CD14-positive monocyte (primary cell): ENCODE measurements at places on chromosomes 7 and 10.

DNA sequence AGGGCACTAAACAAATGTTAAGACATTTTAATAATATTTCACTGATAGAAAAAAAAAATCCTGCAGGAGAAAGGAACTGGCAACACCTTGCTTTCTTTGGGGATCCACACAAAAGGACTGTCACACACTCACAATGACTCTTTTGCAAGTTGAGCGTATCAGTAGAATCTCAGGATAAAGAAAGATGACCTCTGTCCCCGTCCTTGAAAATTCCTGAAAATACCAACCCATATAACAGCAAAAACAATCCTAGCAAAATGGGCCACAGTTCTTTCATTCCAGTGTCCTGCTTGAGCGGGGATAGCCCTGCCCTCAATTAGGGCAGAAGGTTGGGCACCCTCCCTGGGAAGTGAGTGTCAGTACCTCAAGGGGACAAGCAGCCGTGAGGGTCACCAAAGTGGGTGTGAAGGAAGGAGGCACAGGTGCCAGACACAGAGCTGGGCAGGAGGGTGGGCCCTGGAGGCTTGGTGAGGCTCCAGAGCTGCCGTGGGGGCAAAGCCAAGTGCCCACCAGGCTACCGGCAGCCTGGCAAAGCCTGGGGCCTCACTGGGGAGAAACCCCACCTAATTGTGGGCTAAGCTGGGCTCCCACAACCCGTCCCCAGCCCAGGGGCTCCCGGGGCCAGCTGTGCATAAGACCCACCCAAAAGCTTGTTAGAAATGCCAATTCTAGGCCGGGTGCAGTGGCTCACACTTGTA, 2.8 kb downstream of the WDR86 start:
- DNase-seq, result no peak

GRCh38 chr10:46526682-46527038, 29.8 kb downstream of the GPRIN2 start:
- no peak for DNase-seq

DNA sequence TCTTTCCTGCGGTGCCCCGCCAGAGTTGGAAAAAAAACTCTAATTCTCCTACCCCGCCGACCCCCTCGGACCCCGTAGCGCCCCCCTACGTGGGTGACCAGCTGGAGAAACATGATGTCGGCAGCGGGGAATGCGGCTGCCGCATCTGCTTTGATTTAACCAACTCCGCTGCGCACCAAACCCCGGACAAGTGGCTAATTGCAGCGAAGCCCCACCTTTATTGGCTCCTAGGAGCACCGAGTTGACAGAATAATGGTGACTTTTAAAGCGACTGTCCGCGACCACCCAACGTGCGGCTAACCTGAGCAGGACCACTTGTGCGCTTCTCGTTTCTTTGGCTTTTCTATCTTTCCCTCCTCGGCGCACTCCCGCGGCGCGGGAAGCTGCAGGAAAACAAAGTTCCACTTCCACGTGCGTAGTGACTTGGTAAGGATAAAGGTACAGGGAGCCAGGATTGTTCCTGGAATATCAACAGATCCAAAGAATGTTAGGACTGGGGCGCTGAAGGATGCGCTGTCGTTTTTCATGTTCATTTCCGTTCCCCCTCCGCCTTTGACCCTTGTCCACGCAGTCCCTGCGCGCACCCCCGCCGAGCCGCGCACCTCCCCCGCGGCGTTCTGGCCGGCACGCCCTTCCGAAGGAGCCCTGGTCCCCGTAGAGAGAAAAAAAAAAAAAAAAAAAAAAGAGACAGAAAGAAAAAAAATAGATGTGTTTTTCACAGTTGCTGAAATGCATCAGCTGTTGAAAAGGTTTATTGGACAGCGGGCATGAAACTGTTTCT, 1.4 kb downstream of the WNT16 start:
- no peak for DNase-seq

DNA sequence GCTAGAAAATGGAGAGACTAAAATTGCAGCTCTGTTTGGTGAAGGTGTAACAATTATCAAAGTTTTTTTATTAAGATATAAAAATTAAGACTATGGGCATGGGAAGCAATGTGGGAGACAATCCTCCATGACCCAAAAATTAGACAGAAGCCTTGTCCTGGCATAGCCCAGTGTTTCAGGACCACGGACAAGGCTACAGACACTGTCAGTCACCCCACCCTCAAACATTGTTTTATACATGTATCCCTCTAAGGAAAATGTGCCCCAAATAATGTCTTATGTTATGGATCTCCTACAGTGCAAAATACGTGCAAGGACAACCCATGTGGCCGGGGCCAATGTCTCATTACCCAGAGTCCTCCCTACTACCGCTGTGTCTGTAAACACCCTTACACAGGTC, 24.0 kb downstream of the HABP2 start:
- no peak for DNase-seq

- no peak for DNase-seq
Observed at GRCh38 chr7:134854816-134855215, 75.4 kb downstream of the CALD1 start.

DNA sequence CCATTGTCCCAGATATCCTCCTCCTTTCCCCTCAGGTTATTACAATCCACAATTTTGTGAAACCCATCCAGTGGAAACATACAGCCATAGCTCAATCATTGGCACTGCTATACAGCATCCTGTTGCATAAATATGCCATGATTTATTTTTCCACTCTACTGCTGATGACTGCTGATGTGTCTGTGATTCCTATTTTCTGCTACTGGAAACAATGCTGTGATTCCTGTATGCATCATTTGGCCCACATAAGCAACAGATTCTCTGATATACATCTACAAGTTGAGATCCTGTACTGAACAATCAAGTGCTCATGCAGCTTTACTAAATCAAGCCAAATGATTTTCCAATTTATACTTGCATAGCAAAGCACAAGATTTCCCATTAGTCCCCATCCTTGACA, 39.6 kb downstream of the CUL2 start:
- no peak for DNase-seq

GRCh38 chr10:101403161-101403560, 49.2 kb downstream of the BTRC start:
- no peak for DNase-seq

DNA sequence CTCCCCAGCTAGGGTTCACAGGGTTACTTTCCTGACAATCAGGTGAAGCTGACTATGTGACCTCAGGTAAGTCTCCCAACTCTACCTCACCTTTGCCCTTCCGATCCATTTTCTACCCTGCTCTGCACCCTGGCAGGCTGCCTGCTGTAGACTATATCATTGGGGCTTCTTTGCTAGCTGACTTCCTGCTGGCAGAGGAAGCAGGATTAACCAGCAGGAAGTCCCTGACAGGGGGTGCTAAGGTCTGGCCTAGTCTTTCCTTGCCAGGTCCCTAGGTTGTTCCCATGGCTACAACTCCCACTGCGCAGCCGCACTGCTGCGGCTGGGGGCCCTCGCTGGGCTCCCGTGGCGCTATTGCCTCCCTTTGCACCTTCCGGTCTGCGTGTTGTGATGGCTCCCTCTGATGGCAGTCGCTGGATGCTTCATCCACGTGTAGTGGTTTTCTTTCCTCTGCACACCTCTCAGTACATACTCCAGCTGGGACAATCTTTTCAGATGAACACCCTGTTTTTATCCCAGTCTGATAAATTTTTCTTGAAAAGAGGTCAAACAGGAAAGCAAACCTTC, 365.9 kb downstream of the REEP3 start:
- no peak for DNase-seq

GRCh38 chr10:9299966-9300365, 1245.5 kb downstream of the GATA3 start:
- no peak for DNase-seq

- DNase-seq, result no peak
Observed at GRCh38 chr7:100430493-100431285, 1.1 kb downstream of the MEPCE start.

DNA sequence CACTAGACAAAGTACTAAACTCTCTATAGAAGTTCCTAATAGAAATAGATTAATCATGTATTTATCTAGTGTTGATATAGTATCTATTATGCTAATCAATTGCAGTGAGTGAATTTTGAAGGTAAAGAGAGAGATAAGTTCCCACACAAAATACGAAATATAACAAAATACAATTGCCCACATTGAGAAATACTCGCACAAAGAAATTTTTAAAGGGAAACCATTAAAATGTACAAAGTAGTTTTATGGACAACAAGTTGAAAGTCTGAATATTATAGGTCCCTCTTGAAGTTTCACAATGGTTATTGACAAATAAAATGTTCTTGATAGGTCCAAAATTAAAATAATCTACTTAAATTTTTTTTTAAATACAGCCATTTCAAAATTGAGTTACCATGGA, 1031.1 kb downstream of the SORCS1 start:
- DNase-seq, result no peak

DNA sequence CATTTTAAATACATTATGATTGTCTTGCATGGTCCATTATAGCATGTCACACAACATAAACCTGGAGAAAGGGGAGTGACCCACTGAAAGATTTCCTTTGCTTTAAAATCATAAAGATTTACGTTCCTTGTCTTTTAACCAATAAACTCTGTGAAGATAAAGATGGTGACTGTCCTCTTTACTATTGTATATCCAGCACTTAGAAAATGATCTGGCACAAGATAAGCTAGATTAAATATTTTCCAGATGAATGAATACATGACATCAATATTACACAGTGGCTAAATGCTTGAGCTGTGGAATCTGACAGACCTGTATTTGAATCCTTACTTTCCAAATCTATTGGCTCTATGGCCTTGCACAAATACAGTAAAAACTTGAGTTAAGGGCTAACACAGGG, 938.4 kb downstream of the SORCS1 start:
- no peak for DNase-seq

- DNase-seq, result no peak
Observed at GRCh38 chr10:59181668-59182067, 5.2 kb downstream of the PHYHIPL start.

DNA sequence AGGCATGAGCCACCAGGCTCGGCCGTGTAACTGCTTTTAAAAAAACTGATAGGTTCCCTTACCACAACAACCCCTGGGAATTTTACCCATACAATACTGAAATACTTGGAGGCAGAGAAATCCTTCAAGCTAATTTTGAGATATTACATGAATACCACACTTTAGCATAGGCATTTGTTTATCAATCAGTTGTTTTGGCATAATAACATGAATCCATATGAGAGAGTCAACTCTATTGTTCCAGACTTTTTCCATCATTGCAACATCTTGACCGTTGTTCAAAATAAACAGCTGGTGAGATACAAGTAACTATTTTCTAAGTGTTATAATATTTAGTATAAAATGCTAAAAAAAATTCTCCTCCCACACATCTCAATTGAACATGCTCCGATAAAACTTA, 36.8 kb downstream of the LAMB4 start:
- no peak for DNase-seq

DNA sequence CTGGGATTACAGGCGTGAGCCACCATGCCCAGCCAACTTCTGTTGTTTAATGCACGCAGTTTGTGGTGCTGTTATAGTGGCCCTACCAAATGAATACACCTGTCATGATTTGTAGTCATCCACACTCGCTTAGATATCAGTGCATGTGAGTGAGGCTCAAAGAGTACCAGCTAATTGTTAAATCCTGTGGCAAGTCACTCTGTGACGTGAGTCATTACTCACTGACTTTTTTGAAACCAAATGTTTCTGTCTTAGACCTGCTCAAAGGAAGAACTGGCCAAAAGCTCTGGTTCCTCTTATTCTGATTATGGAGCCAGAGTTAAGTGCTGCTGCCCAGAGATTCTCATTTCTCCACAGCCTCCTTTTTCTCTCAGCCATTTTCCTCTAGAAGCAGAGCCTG, 109.4 kb downstream of the PRKAG2 start:
- no peak for DNase-seq

DNA sequence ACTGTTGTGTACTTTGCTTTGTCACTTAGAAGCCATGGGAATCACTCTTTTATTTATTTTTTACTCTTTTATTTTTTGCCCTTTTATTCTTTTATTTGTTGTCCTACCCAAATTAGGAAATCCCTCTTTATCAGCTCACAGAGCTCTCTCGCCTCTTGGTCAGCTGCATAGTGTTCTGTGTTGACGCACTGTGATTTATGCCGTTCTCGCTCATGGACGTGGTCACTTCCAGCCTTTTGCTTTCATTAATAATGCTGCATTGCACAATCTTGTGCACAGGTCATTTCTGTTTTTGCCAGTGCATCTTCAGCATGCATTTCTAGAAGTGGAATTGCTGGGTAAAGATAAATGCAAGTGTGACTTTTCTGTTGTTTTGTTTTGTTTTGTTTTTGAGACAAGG, 42.3 kb downstream of the FBH1 start:
- no peak for DNase-seq

DNA sequence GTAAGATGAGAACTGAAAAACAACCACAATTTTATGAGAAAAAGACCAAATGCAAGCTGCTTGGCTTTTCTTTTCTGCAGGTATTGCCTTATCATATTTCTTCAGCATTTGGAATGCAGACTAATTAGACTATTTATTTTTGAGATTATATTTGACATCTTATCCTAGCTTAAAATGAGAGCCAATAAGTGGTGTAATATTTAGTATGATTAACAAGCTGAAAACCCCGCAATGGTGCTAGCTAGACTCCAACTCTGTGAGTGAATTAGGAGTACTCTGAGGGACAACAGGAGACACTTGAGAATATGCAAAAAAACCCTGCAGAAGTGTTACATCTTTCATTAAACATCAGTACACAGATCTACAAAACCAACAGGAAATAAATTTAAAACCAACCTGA, 180.3 kb upstream of the MEOX2 start:
- no peak for DNase-seq

DNA sequence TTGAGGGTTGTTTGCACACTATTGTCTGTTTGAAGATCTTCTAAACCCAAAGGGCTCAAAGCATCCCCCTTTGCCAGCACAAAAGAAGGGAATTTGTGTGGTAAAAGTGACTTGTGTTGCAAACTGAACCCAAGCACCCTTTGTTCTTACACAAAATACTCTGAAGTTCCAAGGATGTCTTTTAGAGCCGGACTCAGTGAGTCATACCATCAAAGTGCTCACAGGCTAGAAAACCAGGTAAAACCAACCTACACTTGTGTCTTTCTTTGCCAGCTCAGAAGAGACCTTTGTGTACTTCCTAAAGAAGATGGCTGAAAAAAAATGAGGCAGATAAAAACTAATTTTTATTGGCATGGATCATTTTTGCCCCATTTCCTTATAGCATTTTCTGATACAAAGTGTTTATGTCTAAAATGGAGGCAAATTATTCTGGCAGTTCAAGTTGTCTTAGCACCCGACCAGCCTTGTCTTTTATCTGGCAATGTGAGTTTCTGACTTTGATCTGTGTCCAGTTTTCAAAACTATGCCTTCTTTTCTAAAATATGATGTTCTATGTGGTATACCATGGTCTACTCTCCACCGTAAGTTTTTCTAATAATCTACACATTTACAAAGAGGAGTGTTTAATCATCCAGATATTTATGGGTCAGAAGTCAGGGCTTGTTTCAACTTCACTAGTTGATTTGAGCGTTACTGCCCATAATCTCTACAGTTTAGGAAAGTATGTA, 128.4 kb upstream of the FZD1 start:
- no peak for DNase-seq
